Esophagus mucosa (tissue), 1 donor: ENCODE measurements at places on chromosomes 5 and 9. TPM values are rescaled to one million over a fixed set of nuclear protein-coding genes. Genes with fewer than 3 reads are reported as not detected.

Gene MARVELD2
- total RNA-seq: 25.7 TPM

Gene DPYSL3
- total RNA-seq: 5.1 TPM

Gene PCDHGC5
- total RNA-seq: 1.0 TPM

Gene LOX
- total RNA-seq: 6.6 TPM

Gene ZNF483
- total RNA-seq: 0.36 TPM

Gene TYRP1
- not detected for total RNA-seq

Gene TLE1
- 12.0 TPM for total RNA-seq

Gene FGF1
- 0.88 TPM for total RNA-seq

Gene IL4
- total RNA-seq: not detected
